ENCODE measurements at places on chromosomes 2 and 18.
A peak's percentile ranks its signal among the peaks of the same experiment; 100 is the strongest.

- DNase-seq = no peak
Observed at GRCh38 chr2:232927032-232927792, 57.1 kb downstream of the SNORC start.

- no peak for DNase-seq
Observed at GRCh38 chr18:10839421-10839820, 309.9 kb downstream of the PIEZO2 start.

DNA sequence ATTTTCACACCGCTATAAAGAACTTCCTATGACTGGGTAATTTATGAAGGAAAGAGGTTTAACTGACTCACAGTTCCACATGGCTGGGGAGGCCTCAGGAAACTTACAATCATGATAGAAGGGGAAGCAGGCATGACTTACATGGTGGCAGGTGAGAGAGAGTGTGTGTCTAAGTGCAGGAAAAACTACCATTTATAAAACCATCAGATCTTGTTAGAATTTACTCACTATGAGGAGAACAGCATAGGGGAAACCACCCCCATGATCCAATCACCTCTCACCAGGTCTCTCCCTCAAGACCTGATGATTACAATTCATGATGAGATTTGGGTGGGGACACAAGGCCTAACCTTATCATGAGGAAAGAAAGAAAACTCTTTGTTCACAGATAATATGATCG lies 174.6 kb downstream of the SRBD1 start:
- no peak for DNase-seq

- DNase-seq = no peak
Observed at GRCh38 chr2:105721991-105722511, 22.7 kb upstream of the NCK2 start.

DNA sequence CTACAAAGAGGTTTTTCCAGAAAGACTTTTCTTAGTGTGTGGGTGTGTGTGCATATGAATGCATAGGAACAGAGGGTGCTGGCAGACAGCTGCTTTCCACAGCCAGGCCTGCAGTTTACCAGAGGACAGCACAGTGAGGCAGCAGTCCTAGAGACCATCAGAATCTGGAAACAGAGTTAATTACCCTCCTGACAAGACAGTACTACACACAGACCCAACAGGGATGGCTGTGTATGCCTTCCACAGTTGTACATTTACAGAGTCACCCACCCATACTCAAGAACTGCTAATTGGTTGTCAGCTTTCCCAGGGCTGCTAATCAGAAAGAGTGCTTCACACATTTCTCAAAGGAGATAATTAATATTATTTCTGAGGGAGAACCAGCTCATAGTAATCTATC lies 104.7 kb downstream of the FEZ2 start:
- no peak for DNase-seq

GRCh38 chr18:54702686-54703085 lies 111.6 kb downstream of the DYNAP start:
- DNase-seq = no peak

GRCh38 chr2:230691005-230691647 lies 21.5 kb upstream of the CAB39 start:
- no peak for DNase-seq

GRCh38 chr2:47019961-47020681 lies 104.5 kb upstream of the MCFD2 start:
- DNase-seq = no peak

- peak; percentile 53 for DNase-seq
Observed at GRCh38 chr2:68031542-68032160, 31.2 kb downstream of the C1D start.

DNA sequence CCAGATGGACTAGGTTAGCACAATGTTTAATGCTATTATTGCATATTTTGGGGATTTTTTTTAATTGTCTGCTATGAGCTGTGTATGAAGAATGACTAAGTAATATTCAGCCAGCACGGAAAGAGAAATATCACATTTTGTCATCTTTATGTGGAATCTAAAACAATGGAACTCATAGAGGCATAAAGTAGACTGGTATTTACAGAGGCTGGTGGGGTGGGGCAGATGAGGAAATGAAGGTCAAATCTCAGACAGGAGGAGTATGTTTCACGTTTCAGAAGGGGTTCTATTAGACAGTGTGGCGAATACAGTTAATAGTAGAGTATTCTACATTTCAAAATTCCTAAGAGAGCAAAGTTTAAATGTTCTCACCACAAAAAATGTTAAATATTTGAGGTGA lies 4.7 kb downstream of the CDH19 start:
- DNase-seq = peak; percentile 46

GRCh38 chr2:215722986-215723630 lies 287.2 kb upstream of the FN1 start:
- no peak for DNase-seq

GRCh38 chr2:65658266-65658665 lies 225.9 kb upstream of the SPRED2 start:
- DNase-seq = no peak

DNA sequence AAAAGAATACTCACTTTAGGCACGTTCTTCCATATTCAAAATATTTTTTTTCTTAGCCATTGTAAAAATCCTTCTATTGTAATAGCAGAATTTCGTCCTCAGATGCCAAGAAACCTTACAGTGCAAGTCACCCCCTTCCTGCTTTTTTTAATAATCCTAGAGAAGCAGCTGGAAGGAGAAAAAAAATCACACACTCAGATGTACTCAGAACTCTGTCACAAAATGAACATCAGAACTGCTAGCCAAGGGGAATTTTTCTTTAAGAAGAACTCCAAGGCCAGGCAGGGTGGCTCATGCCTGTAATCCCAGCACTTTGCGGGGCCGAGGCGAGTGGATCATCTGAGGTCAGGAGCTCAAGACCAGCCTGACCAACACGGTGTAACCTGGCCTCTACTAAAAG lies 127.3 kb upstream of the SPATS2L start:
- no peak for DNase-seq

GRCh38 chr2:117968722-117969121 lies 45.1 kb downstream of the CCDC93 start:
- DNase-seq = no peak

DNA sequence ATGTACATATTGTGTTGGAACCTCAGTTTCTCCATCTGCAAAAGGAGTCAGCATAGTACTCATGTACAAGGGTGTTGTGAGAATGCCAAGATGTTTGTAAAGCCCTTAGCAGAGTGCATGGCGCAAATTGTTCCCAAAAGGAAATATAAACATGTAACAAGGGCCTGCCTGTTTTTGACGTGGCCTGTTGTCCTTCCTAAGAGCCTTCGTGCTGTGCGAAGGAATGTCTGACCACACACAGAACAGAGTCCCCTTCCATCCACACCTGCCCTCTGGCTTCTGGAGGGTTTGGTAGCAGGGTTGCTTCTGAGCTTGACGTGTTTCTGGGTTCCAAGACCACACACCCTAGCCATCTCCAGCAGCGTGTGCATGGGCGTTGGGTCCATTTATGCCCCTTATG lies 34.9 kb downstream of the CABLES1 start:
- DNase-seq = no peak

DNA sequence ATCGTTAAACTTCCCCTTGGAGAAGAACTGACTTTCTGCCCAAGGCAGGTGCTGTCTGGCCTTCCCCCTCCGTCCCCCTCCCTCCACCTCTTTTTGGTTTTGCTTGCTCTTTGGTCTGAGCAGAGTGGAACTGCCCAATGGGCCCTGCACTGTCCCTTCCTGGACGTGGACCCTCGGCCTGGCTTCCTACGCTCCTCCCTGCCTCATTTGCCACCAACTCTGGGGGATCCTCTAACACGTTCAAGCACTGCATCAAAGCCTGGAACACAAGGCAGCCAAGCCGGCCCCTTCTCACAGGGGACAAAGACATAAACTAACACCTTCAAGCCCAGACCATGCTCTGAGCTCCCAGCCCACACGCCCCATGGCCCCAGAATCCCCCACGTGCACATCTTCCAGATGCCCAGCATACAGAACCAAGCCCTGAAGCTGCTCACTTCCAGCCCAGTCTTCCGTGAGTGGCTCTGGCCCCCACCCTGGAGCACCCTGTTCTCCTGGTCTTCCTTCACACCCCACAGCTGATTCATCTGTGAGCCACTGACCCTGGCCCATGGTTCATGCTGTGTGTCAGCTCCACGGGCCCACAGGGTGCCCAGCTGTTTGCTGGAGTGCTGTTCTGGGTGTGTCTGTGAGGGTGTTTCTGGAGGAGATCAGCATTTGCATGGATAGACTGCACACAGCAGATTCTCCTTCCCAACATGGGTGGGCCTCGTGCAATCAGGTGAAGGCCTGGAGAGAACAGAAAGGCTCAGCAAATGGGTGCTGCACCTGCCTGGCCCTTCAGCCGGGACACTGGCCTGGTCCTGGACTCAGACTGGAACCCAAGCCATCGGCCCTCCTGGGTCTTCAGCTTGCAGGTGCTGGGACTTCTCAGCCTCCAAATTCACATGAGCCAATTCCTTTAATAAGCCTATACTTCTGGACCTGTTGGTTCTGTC lies 247.1 kb upstream of the SALL3 start:
- no peak for DNase-seq

- DNase-seq = no peak
Observed at GRCh38 chr2:182559623-182560022, 132.8 kb upstream of the PDE1A start.

GRCh38 chr18:33906046-33906445 lies 318.7 kb downstream of the NOL4 start:
- DNase-seq = no peak

- DNase-seq = no peak
Observed at GRCh38 chr2:191631754-191632153, 46.2 kb upstream of the NABP1 start.

DNA sequence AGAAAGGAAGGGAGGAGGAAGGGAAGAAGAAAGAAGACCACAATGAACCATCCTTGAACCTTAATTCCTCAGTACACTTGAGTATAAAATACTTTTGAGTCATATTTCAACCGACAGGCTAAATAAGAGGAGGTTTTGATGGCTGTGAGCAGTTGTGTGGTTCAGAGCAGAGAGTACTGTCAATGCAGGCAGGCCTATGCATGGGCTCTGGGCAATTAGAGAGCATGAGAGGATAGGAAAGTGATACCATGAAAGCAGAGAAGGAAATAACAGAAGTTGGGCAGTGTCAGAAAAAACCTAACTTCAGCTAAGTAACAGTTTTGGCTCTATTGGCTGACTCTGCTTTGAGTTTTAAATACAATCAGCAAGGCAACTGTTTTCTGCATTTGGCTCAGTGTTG lies 123.6 kb upstream of the STK17B start:
- DNase-seq = no peak

- DNase-seq = no peak
Observed at GRCh38 chr2:169818241-169818640, 6.5 kb downstream of the METTL5 start.

DNA sequence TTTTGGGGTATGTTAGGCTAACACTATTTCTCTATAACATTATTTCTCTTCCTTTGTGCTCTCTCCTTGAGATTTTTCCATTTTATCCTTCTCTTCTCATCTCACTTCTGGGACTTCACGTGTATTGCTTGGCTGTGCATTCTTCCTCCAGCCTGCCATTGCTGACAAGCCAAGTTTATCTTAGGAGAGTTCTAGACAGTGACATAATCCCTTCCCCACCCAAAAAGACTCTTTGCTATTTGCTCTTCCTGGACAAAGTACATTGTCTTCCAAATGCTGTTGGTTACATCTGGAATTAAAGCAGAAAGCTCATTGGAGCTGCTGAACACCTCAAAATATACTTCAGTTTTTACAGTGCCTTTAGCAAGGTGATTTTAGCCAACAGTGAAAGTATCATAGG lies 8.9 kb downstream of the TSPYL6 start:
- DNase-seq = no peak

GRCh38 chr18:80169607-80170006 lies 60.5 kb downstream of the ADNP2 start:
- no peak for DNase-seq

DNA sequence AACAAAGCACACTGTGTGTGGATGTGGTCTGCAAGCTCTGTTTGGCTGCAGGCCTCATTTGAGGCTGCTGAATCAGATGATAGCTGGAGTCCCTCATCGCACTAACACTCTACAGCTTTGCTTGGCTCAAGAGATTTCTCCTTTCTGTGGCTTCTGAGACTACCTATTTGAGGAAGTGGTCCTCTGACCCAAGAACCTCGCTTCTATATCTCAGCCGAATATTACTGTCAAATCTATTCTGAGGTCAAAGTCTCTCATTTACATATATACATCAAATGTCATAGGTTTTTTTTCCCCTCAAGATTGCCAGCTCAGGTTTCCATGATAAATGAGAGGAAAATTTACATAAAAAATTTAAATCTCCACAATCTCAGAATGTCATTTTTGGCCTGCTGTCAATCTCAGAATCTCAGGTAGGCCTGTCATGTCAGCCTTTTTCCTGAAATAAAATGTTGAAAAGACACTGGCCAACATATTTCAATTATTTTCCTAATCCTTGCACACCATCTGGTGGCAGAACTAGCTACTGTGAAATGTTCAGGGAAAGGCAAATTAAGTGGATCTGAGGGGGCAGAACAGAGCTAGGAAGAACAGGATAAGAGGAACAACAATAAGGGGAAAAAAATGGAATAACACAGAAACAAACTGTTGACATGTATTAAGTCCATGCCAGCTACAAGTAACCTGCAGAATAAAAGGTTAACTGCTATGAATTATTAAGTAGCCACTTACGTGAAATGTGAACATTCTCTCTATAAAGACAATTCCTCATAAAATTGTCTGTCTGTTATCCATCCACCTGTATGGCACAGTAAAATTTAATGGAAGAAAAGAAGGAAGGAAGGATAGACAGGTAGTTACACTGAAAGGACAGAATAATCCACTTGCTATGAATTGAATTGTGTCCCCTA lies 39.3 kb downstream of the AP1S3 start:
- peak; percentile 30 for DNase-seq

DNA sequence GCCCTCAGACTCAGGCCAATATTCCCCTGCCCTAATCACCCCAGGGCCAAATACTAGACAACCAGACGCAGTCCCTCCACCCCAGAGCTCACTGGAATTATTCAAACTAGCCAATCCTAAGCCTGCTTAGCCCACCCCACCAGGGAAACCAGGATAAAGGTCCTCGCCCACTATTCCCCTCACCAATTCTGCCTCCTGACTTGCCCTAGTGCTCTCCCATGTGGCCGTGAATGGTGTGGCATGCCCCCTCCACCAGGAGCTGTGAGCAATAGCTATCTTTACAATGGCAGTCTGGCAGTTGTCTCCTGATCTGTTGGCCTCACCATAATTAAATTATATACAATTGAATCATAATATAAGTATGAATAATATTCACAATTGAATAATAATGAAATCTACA lies 42.3 kb downstream of the FAM124B start:
- DNase-seq = no peak

GRCh38 chr18:28961669-28962228 lies 784.8 kb upstream of the CDH2 start:
- DNase-seq = peak; percentile 8
